ENCODE measurements at places on chromosomes 3 and 15.
A peak's percentile ranks its signal among the peaks of the same experiment; 100 is the strongest.

GRCh38 chr3:52302426-52303145, 13.5 kb upstream of the DNAH1 start:
- DNase-seq, result no peak

- DNase-seq, result no peak
These were observed 85.9 kb downstream of the DCLK3 start for GRCh38 chr3:36678216-36679013.

GRCh38 chr15:56469483-56469882, 4.5 kb upstream of the MNS1 start:
- DNase-seq, result no peak

GRCh38 chr3:152398495-152398894, 129.8 kb downstream of the MBNL1 start:
- no peak for DNase-seq

DNA sequence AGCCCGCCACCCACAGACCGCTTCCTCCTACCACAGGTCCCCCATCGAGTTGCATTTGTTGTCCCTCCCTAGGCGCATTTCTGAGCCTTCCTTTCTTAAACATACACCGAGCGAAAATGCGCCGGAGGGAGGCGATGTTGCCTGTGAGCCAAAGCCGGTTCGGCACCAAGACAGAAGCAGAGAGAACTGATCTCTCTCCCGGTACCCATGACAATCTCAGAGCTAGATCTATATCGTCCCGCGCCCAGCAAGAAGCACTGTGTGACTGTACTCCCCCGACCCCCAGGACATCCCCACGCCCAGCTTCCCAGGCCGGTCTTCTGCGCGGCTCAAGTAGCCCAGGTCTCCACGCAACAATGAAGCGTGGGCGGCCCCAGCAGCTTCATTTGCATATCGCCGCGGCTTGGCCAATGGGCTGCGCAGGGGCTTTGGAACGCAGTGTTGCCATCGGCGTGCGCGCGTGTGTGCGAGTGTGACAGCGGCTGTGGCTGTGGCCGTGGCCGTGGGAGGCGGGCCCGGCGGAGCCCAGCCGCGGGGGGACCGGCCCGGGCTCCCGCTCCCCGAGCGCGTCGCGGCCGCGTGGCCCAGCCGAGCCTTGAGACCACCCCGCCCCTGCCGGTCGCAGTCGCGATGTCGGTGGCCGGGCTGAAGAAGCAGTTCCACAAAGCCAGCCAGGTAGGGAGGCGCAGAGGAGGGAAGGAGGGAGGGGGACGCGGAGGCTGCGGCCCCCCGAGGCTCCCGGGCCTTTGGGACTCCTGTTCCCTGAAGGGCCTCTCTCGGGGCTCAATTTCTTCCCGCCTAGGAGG, at the start of gene SH3GL3:
SH3GL3 (plus strand) TSS at position 438 of the 806 bp plus-strand sequence; CDS start at position 631, 193 bp downstream.
- DNase-seq, result peak; percentile 92

DNA sequence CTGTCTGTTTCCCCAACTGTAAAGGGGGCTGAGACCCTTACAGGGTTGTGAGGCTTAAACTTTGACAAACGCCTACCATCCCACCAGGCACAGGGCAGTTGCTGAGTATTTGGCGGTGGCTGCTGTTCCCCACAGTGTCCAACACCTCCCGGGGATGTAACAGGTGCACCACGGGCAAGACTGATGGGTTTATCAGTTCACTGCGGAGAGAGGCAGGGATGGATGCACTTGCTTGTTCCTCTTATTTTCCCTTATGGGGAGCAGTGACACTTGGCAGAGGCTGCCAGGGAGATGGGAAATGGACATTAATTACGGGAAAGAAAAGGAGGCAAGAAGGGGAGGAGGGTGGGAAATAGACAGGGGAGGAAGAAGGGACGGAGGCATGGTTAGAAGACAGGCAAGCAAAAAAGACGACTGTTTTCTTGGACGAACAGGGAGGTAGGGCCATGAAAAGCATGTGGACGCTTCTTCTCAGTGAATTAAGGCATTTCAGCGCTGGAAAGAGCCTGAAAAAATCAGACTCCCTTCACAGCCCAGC, 16.6 kb upstream of the ADIPOQ start:
- no peak for DNase-seq

DNA sequence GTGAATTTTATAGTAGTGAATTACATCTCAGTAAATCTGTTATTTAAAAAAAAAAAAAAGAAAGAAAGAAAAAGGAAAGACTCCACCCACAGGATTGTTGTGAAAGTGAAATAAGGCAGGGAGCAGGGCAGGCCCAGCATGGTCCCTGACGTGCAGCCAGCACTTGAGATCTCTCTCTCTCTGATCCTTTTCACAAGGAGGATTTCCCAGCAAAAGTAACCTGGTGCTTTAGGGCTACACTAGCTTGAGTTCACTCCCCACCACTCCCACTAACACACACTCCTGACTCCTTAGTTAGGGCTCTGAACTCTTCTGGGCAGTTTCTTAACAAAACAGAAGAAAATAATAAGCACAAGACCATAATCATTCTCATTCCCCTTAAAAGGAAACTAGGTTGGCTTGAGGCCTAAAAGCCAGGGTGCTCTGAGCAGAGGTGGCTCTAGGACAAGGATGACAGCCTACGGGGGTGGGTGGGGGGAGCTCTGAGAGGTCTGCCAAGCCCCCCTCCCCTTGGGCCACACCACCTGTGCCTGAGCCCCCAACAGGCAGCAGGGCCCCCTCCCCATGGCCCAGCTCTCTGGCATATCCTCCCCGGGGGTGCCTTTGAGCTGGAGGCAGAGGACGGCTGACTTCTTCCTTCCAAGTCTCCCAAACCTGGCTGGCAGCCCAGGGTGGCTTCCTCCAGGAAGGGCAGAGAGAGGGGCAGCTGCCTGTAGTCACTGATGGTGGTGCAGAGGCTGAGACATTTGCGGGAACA, 856 bp downstream of the TMEM40 start:
- no peak for DNase-seq

GRCh38 chr3:39427506-39427905, 21.0 kb downstream of the RPSA start:
- no peak for DNase-seq

DNA sequence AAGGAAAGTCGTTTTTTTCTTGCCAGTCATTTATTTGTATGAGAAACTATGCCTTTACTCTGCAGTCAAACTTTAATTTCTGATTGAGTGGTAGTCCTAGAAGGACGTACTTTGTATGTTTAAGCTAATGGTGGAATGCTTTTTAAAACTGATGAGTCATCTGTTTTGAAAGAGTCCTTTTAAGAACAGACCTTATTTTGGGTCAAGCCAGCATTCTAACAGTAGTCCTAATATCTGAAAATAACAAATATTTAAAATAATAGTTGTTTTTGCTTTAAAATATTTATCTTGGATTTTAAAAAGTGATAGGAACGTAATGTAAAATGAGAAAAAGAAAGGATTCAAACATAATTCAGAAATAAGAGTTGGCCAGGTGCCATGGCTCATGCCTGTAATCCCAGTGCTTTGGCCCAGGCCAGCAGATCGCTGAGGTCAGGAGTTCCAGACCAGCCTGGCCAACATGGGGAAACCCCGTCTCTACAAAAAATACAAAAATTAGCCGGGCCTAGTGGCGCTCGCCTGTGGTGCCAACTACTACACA, 1.3 kb upstream of the LRRC58 start:
- DNase-seq, result no peak

DNA sequence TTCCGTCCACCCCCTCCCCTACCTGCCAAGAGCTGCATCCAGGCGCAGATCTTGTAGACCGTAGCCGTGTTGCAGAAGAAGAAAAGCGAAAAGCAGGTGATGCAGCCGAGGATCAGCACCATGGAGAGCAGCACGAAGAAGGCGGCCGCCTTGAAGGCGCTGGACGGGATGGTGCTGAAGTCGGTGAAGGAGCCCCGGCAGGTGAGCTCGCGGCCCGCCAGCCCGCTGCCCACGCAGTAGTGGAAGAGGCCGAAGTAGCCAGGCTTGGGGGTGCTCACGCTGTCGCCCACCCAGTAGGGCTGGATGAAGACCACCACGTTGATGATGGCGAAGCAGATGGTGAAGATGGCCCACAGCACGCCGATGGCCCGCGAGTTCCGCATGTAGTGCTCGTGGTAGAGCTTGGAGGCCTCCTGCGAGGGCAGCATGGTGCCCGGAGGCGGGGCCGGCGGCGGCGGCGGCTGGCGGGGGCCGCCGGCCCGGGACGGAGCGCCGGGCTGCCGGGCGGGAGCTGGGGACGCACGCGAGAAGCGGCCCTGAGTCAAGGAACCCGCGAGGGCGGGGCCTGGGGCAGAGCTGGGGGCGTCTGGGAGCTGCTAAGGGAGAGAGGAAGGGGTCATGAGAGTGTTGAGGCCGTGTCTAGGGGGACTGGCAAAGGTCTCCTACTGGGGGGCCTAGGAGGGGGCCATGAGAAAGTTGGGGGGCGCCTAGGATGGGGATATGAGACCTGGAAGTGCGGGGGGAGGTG, 1.2 kb downstream of the LHFPL4 start:
- peak; percentile 69 for DNase-seq

- DNase-seq, result no peak
These were observed 38.1 kb upstream of the LEKR1 start for GRCh38 chr3:156787926-156788663.

- DNase-seq, result no peak
These were observed 32.2 kb downstream of the ADGRG7 start for GRCh38 chr3:100641471-100642032.

DNA sequence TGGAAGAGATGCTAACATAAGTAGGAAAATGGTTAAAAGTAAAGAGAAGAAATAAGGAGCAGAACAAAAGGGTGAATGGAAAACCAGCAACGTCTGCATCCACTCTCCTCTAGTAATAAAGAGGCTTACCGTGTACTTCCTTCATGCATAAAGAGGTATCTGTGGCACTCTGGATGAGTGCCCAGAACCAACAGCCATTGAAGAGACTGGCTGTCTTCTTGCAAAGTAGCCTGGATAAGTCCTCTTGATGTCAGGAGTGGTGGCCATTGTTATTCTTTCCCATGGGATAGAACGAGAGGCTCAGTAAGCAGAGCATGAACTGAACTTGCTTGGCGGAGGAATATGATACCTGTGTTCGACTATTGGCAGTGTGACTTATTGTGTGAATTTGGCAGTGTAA, 186.2 kb upstream of the RASGRP1 start:
- no peak for DNase-seq

DNA sequence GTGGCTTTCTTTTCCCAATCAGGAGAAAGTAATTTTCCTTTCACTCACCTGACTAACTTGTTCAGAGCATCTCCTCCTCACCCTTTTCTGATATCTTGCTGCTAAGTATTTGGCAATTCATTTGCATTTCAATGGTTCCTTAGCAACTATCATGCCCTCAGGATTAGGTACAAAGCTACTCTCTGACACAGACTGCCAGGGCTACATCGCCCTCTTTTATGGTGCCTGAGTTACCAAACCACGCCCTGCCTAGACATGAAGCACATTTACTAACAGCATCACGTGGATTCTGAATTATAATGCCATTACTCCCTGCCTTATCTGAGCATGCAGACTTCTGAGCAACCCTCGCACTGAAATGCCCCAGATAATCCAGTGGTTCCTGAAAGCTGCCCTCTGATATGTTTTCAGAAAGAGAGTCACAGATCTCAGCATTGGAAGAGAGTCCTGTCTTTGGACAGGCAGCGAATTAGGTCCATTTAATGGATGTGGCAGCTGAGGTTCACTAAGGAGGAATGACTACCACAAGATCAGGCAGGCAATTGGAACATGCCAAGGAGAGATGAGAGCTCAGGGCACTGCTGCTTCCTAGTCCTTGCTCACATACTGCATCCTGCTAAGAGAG, 14.5 kb downstream of the EPHB1 start:
- DNase-seq, result no peak

GRCh38 chr3:131277836-131278497, 103.6 kb upstream of the NUDT16 start:
- no peak for DNase-seq

DNA sequence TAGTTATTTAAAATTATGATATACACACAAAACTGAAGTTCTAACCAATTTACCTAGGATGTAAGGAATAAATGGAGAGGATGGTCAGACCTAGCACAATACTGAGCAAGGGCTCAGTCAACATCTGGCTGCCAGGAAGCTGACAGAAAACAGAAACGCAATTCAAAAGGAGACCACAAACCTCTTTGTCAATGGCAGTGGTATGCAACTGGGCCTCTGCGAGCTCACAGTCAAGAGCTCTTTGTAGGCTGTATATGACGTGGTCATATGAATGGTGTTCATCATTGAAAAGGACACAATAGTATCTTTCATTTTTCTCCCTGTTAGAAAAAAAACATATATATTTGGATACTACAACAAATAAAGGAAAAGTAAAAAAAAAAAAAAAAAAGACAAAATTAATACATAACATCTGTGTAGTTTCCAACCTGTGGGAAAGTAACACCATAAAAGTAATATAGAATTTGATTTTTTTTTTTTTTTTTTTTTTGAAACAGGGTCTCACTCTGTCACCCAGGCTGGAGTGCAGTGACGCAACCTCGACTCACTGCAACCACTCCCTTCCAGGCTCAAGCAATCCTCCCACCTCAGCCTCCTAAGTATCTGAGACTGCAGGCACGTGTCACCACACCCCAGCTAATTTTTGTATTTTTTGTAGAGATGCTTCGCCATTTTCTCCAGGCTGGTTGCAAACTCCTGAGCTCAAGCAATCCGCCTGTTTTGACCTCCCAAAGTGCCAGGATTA, 37.9 kb downstream of the UBR1 start:
- DNase-seq, result no peak

DNA sequence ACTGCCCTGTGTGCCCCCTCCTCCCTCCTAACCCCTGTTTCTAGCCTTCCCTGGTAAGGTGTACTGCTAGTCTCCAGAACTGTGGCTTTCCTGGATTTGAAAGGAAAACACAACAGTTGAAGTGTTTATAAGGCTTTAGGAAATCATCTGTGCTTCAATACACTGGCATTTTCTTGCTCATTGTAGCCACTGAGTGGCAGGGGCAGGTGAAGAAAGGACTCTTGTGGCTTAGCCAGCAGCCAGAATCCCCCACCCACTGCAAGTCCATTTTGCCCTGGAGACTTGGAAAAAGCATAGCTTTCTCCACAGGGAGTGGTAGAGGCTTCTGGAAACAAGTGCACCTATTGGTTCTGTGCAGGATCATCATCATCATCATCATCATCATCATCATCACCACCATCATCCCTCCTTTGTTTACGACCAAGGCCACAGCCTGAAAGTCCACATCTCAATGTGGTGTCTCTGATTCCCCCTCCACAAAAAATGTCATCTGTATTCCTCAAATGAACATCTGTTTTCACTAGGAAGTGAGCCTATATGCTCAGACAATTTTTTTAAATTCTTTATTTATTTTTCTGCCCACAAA, 33.4 kb downstream of the AQP9 start:
- no peak for DNase-seq

DNA sequence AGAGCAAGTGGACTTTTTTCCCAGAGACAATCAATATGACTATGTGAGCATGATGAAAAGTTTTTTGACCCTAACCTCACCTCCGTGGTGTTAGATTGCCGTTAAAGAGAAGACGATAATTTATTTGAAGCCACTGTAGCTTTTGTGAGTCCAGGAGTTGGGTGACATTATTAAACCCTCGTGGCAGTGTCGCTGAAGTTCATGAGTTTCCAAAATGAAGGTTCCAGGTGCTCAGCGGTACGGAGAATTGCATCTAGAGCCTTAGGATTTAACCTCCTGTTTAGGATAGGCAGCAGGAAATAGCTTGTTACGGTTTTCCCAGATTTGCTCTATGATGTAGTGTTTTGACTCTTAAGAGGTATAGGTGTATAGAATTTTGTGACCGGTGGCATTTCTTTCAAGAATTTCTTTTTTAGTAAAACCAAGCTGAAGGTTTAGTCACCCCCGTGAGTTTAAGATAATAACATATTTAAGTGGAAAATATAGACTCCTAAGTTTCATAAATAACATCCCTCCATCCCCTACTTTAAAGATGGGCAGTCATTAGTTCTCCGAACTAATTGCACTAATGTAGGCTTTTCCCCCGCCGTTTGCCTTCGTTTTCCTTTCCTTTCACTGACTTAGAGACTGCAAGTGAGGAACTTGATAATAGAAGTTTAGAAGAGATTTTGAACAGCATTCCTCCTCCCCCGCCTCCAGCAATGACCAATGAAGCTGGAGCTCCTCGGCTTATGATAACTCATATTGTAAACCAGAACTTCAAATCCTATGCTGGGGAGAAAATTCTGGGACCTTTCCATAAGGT, 2.0 kb downstream of the SMC4 start:
- no peak for DNase-seq

Data from upper lobe of right lung (tissue), 1 donor.